ENCODE measurements at places on chromosomes 6 and 20. TPM values are rescaled to one million over a fixed set of nuclear protein-coding genes. Genes with fewer than 3 reads are reported as not detected.

GRCh38 chr6:90393232-90393884 is 96.7 kb upstream of the BACH2 start:
- no peak overlapping the region for H3K27ac ChIP-seq
- H3K27me3 ChIP-seq, result no peaks in the 10 kb centered on the region
- H3K4me1 ChIP-seq, result peaks cover 5% of the 10 kb centered on the region
- H3K36me3 ChIP-seq, result no peaks in the 10 kb centered on the region
- no peak overlapping the region for H3K4me3 ChIP-seq

DNA sequence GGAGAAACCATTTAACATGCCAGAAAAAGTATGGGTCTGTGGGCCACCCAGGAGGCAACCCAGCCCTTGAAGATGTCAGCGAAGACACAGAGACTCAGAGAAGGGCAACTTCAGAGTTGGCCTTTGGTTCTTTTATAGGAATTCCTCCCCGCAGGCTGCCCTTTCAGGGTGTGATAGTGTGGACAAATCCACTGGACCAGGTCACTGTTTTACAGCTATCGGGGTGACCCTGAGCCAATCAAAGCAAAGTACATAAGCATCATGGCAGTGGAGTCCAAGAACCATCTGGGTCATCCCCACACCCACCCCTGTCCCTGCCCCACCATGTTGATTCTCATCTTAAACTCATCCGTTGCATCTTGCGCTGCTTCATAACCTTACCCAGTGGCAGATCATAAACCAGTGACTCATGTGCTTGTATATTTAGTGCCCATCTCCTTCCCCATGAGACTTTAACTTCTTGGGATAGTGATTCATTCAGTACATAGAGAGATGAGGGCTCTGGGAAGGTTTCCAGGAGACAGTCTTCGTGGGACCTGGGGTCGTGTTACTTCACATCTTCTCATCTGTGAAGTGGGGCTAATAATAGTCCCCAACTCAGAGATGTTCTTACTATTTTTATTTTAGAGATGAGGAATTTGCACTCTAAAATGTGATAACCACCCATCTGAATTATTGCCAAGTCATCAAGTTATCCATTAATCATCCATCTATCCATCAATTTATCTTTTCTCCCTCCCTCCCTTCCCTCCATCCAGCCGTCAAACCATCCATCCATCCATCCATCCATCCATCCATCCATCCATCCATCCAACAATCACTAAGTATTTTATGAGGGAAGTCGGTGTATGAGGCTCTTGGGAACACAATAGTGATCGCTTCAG is 51.0 kb downstream of the EDN3 start:
- H3K4me1 ChIP-seq, result no peaks in the 10 kb centered on the region
- H3K36me3 ChIP-seq, result no peaks in the 10 kb centered on the region

DNA sequence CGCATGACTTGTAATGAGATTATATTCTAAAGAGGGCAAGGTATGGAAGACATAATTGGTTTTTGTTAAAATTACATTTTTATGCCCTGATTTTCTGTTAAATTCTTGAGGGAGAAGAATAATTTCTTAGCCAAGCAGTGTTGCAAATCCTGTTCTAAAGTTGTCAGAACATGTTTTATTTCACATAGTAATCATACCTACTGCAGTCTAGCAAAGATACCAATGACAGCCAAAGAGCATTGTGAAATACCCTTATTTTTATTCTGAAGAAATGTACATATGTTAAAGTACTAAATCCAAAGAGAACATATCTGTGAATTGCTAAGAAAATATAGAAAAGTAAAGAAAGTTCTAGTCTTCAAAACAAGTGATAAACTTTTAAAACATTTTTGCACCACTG is 39.6 kb upstream of the SMIM8 start:
- no peaks in the 10 kb centered on the region for H3K27me3 ChIP-seq
- no peaks in the 10 kb centered on the region for H3K4me1 ChIP-seq
- DNase-seq, result no peak
- no peaks in the 10 kb centered on the region for H3K36me3 ChIP-seq

GRCh38 chr20:46212876-46213275 is 94.8 kb downstream of the CD40 start:
- peaks cover 68% of the 10 kb centered on the region for H3K27me3 ChIP-seq
- no peak overlapping the region for H3K4me3 ChIP-seq
- H3K27ac ChIP-seq, result no peak overlapping the region
- no peaks in the 10 kb centered on the region for H3K36me3 ChIP-seq
- no peaks in the 10 kb centered on the region for H3K4me1 ChIP-seq

The ZSCAN23 gene
- 1.7 TPM for total RNA-seq
